GM23248 (cell line): ENCODE measurements at places on chromosomes 6 and 20. TPM values are rescaled to one million over a fixed set of nuclear protein-coding genes. Genes with fewer than 3 reads are reported as not detected.

DNA sequence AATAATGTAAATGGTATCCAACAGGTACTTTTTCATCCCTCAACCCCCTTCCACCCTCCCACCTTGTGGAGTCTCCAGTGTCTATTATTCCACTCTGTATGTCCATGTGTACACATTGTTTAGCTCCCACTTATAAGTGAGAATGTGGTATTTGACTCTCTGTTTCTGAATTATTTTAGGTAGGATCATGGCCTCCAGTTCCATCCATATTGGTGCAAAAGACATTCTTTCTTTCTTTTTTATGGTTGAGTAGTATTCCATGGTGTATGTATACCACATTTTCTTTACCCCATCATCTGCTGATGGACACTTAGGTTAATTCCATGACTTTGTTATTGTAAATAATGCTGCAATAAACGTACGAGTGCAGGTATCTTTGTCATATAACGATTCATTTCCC, 58.2 kb upstream of the PRND start:
- no peak for DNase-seq

Gene EPHA7
- not detected in 2 replicates for total RNA-seq

- DNase-seq: no peak
Measured at GRCh38 chr6:87558446-87558845, 31.3 kb downstream of the RARS2 start.

DNA sequence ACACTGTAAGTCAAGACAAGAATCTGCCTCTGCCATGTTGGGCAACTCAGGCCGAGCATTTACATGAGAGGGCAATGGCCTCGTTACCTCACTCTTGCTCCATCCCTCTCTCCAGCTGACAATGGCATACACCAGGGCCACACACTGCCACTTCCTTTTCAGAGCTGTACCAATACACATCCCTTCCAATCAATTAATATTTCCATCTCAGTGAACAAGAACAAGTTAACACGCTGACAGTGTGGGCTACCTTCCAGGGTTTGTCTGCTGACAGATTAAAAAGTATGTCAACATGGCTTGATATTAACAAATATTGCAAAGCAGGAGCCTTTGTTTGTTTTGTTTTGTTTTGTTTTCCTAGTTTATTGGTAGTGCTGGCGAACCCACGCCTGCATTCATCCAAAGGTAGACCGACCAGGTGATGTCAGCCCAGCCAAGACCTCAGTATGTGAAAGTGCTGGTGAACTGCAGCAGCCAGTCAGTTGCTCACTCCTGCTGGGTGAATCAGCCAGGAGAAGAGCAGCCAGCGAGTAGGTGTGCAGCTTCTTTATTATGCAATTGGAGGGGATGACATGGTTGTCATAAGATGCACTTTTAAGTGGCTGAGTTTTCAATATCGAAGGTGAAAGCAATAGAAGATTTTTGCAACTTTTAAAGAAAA, 487.3 kb upstream of the JARID2 start:
- DNase-seq: peak; percentile 48

- DNase-seq: peak; percentile 82
Measured at GRCh38 chr6:131135244-131136020, at the start of gene AKAP7. Gene AKAP7 (plus strand): TSS chr6:131135467. CDS start chr6:131135764, 297 bp downstream.

Gene NRN1
- total RNA-seq: 78.5 and 94.6 TPM in 2 replicates

DNA sequence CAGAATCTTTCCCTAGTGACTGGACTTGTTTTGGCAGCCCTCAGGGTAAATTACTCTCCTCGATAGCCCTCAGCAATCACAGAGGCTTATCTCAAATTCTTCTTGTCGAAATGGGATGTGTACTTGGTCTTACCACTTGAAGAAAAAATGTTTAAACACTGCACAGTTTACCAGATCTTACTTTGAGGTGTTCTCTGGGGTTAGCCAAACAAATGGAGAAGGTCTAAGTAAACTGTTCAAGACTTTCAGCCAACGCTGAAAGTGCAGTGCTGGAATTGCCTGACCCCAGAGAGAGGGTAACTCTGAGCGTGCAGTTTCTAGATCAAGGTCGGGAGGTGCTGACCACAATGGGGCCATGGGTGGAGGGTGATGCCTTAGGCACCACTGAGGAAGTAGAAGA, 39.2 kb downstream of the MYLIP start:
- no peak for DNase-seq

- peak; percentile 50 for DNase-seq
Measured at GRCh38 chr20:61555566-61555965, 303.5 kb downstream of the CDH4 start.

DNA sequence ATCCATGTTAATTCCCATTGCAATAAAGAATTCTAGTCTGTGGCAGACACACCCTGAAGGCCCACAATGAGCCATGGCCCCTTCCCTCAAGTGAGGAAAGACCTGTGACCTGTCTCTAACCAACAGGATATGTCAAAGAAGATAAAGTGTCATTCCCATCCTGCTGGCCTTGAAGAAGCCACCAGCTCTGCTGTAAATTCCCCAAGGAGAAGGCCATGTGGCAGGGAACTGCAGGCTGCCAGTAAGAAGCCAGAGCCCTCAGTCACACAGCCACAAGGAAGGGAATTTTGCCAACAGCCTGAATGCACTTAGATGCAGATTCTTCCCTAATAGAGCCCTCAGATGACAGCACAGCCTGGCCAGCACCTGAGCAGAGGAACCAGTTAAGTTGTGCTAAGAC, 24.8 kb downstream of the VIP start:
- no peak for DNase-seq

Gene ATXN1
- 20.1 and 42.2 TPM in 2 replicates for total RNA-seq
